ENCODE measurements at places on chromosomes 7 and 10.

GRCh38 chr7:157422279-157422678, 85.5 kb downstream of the DNAJB6 start:
- DNase-seq: no peak

DNA sequence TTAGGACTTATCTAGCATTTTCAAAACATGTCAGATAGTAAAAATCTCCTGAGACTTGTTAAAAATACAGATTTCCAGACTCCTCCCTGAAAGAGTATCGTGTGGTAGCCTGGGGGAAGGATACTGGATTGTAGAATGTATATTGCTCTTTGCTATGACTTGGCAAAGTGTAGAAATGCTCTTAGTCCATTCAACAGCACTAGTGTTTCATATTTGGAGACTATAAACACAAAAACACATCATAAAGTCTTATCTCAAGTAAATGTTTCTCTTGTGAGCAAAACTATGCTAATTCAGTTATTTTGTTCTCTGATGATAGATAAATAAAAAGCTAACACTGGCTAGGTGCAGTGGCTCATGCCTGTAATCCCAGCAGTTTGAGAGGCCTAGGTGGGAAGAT, 137.5 kb upstream of the PRPS1L1 start:
- no peak for DNase-seq

DNA sequence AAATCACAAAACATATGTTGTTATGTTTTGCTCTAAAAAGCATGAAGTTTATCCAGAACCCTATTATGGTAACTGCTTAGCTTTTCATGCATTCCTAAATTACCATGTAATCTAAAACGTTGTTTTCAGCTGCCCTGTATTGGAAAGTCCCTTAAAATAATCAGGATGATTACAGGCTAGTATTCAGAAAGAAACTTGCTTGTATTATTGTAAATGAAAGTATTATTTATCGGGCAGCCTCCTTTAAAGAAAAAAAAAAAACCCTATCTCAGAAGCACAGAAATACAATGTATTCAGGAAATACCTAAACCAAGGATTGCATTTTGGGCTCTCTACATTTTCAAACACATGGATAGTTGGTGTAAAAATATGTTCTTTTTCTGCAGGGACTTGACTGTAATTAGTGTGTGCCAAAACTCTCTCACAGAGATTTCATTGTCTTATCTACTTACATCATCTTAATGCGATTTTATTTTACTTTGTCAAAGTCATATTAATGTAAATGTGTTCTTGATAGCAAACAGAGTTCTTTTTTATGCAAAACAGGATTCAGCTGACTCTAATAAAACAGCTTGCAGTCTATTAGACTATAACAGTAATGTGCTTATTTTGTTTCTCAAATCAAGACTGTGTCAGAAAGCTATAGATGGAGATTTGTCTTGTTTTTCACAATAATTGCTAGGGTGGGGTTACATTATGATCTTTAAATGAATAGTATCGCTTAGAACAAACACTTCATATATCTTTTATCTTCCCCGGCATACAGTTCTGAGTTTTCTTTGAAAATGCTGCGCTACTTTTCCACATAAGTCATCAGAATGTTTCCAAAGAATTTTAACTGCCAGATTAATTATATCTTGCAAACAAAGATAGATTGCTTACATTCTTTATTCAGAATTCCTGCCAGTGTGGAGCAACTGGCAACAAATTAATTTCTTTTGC, 65.3 kb upstream of the ARID5B start:
- DNase-seq: peak; percentile 78

DNA sequence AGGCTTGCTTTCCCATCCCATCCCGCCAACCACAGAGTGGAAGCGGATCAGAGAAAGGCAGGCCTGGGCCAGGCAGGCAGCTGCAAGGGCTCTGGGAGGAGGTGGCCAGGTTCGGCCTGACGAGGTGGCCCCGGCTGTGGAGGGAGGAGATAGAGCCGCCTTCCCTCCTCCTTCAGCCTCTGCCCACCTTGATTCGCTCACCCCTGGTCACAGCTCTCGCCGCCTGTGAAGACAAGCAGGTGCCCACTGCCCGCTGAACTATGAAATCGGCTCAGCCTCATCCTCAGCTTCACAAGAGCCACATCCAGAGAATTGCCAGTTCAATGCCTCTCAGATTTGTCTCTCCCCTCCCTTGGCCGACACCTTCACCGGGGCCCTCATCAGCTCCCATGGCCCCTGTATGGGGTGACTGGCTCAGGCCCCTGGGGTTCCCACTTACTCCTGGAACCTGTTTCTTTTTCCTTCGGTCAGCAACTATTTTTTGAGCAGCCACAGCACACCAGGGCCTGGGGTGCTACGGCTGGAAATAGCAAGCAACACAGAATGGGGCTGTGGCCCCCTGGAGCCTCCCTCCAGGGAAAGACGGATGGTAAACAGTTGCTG, 80.0 kb upstream of the CHST15 start:
- DNase-seq: no peak

DNA sequence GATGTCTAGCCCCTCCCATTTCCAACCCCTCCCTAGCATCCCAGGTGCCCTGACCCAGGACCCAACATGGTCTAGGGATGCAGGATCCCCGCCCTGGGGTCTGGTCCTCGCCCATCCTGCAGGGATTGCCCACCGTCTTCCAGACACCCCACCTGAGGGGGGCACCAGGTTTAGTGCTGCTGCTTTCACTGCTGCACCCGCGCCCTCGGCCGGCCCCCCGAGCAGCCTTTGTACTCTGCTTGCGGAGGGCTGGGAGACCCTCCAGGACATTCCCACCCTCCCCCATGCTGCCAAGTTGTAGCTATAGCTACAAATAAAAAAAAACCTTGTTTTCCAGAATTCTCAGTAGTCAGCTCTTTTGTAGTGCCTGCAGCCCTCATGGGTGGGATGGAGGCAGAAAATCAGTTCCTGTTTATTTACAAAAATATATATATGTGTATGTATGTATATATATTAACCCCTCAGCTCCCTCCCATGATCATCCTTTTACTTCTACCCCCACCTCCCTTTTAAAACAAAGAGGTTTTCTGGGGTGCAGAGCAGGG, 9.7 kb downstream of the ZYX start:
- DNase-seq: no peak

- DNase-seq: peak; percentile 90
Observed at GRCh38 chr7:137970253-137970975, 31.5 kb downstream of the CREB3L2 start.

DNA sequence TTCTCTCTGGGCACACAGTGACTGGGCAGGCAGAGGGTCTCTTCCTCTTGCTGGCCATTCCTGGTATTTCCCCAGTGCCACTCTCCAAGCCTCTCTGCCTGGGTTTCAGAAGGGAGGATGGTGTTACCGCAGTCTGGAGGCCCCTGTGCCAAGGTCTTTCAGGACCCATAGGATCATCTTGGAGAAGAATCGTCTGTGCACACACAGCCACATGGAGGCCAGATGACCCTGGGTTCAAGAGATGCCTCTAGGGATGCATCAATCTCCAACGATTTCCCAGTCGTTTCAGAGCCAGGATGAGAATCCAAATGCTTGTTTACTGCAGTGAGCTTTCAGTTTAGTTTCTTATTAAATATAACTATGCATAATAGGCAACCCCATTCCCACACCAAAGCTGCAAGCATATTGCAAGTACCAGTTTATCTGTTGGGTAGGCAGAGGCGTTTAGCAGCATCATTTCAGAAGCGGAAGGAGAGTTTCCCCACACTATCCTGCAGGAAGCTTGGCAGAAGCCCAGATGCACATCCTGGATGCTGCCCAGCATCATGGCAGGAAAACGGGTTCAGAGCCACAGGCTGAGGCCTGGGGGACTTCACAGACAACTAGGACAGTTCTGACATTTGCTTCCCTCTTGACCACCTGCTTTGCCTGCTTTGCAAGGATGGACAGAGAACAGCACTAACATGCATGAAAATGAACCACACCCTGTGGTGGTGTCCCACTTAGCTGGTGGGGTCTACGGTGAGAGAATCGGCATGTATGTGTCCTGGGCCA, 134.7 kb upstream of the FAM20C start:
- DNase-seq: no peak

- no peak for DNase-seq
Observed at GRCh38 chr10:95574649-95575365, 13.6 kb upstream of the SORBS1 start.

- no peak for DNase-seq
Observed at GRCh38 chr10:113980408-113981087, 63.1 kb upstream of the ADRB1 start.

DNA sequence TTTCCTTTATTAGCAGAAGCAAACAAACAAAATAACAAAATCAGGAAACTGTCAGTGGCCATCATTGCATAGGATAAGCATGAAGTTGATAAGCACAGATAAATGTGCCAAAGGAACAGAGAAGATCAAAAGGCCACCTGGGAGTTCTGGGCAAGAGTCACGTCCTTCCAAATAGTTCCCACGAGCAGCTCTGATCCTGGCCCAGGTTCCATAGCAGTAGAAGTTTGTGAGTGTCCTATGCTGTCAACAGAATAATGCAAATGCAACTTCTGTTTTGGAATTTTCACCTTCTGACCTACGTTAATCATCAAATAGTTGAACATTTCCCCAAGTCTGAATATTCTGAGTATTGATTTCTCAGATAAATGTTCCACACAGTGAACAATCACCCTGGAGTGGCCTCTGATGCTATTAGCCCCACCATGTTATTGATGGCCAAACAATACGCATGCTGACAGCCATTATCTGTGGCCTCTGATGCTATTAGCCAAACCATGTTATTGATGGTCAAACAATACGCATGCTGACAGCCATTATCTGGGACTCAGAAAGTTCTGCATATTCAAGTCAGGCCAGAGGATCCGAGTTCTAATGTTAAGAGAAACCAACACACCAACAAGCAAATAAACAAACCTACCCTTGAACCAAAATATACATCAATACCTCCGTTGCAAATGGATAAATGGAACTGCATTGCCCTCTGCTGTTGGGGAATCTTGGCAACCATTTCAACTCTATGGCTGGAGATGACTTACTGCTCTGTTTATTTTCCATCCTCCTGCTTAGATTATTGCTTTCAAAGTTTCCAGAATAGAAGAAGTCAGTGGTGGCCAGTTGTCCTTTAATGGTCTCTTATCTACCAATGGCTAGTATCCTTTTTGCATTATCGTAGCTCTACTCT, 63.3 kb downstream of the MRC1 start:
- peak; percentile 30 for DNase-seq

DNA sequence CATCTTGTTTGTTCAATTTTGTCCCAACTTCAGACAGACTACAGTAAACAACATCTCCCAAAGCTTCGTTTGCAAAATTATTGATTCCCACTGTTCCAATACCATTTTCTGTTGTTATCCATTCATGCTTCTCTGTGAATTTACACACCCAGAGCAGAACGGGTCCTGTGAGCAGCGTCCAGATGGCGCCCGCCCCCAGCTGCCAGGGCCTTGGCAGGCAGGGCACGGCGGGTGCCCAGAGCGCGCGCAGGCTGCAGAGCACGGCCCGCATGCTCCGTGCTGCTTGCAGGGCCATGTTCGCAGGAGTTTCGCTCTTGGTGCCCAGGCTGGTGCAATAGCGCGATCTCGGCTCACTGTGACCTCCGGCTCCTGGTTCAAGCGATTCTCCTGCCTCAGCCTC, 32.5 kb upstream of the SEPTIN7 start:
- DNase-seq: no peak

- DNase-seq: no peak
Observed at GRCh38 chr10:59361663-59362143, 646 bp downstream of the FAM13C start.

GRCh38 chr7:128739048-128739962, at the start of gene CALU:
Gene CALU (plus strand): TSS chr7:128739359. CDS start chr7:128748584, 9,225 bp downstream.
- DNase-seq: peak; percentile 98

DNA sequence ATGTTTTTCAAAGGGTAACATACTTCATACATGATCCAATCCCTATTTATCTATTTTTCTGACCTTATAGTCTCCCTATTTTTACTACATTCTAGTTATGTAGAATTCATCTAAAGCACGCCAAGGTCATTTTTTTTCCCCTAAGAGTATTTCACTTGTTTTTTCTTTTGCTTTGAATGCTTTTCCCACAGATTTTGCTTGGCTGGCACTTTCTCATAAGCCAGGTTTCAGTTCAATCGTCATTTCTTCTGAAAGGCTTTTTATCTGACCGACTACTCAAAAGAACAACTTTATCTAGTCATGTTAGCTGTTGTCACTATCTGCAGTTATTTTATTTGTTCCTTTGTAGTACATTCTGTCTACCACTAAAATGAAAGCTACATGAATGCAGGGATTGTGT, 1274.6 kb downstream of the REEP3 start:
- no peak for DNase-seq

DNA sequence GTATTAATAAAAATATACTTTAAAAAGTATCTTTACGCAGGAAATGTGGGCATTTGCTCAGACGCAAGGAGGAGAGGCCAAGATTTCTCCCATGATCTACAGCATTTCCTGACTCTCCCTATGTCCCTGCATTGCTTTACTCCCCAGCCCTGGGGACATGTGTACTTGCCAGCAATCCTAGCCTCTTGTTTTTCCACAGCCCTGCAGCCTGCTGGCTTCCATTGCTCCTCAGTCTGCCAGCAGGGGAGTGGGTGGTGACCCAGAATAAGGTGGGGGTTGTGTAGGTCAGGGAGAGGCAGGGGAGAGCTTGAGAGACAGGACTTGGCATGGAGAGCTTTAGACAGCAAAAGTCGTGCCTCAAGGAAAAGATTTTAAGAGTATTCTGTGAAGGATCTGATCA, 307.7 kb downstream of the CDK14 start:
- no peak for DNase-seq

DNA sequence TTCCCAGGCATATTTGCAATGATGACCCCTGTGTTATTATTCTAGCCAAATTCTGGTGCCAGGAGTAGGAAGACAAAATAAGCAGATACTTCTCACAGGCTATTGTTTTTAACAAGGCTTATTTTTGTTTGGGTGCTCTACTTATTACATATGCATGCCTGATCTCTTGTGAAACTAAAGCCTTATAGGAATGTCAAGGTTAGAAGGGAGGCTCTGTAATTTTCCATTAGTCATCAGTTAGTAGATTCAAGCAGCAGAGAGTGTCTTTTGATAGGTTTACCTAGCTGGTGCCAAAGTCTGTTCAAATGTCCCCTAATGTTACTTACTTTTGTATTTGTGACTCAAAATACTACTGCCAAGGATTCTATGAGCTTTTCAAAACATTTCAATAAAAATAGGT, 11.7 kb upstream of the TMEM106B start:
- DNase-seq: peak; percentile 86

GRCh38 chr10:48655411-48656240, 29.0 kb upstream of the WDFY4 start:
- DNase-seq: peak; percentile 51

DNA sequence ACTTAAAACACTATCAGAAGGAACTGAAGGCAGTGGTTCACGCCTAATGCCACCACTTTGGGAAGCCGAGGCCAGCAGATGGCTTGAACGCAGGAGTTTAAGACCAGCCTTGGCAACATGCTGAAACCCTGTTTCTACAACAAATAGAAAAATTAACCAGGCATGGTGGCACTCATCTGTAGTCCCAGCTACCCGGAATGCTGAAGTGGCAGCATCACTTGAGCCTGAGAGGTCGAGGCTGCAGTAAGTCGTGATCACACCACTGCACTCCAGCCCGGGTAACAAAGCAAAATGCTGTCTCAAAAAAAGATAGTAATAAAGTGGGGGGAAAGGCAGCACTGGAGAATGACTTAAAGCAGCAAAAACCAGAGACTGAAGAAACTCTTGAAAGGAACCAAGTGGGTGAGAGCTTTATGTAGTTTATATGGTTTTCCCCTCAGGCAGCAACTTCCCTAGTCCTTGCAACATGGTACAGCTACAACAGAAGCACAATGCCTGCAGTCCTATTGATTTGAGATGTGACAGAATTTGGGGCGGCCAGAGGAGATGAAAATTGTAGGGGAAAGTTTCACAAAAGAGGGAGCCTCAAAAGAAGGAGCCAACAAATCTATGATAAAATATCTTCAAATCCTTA, 38.1 kb downstream of the GDI2 start:
- no peak for DNase-seq

All from iris pigment epithelial cell (primary cell).